ENCODE measurements at places on chromosomes 1 and 21. TPM values are rescaled to one million over a fixed set of nuclear protein-coding genes. Genes with fewer than 3 reads are reported as not detected.

The RBM34 gene
- 56.9 TPM for total RNA-seq

DNA sequence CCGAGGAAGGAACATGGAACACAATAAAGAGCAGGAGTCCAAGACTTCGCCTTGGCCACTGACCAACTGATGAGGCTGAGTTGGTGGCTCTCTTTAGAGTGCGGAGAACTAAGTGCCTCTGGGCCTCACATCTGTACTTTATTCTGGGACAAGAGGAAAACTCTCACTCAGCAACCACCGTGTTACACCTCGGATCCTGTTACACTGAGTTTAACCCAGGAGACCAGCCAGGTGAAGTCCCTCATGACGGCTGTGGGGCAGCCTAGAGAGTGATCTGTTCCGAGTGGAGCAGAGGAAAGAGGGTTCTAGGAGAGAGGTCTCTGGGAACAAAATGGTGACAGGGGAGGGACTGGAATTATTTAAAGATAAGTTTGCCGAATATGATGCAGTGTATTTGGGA is 33.5 kb upstream of the AGL start:
- no peak for DNase-seq

The SPATA45 gene
- total RNA-seq, result not detected

The MFSD2A gene
- 57.2 TPM for total RNA-seq

DNA sequence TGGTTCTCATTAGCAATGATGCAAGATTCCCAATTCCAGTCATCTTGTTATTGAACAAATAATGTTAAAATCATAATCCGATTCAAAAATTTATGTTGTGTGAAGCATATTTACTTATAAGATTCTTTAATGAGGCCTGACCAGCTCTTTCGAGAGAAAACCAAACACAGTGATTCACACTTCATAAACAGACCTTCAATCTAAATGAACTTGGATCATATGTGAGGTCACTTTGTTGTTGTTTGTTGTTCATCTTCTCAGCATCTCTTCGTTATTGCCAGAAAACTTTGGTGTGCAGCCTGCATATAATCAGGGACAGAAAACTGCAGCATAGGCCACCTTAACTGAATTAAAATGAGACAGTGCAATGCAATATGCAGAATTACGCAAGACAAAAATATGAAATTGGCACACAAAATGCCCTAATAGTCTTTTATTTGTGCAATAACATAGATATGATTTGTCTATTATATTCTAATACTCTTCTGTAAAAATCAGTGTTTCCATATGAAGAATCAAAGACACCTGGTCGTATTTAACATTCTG is 30.1 kb downstream of the NCAM2 start:
- DNase-seq, result no peak

The CD1C gene
- 0.92 TPM for total RNA-seq

All from lung (tissue), 17 donors.